Mammary epithelial cell (primary cell): ENCODE measurements at places on chromosomes 4 and X. TPM values are rescaled to one million over a fixed set of nuclear protein-coding genes. Genes with fewer than 3 reads are reported as not detected.

- no peak for DNase-seq
Observed at GRCh38 chrX:153602601-153603000, 3.7 kb upstream of the CCNQ start.

DNA sequence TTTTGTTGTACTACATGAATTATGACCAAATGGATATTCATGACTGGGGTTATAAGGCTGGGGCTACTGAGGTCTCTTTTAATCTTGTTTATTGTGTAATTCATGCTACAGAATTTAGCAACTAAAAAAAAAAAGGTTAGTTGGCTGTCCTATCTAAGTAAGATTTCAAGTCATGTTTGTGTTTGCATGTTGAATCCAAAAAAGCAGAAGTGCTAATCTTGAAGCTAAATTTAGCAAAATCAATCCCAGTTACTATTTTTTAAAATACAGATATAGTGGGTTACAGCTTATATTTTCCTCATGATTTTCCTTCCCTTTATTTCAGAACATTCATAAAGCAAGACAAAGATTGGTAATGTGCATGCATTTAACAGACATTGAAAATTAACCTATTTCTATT lies 19.4 kb downstream of the MTMR1 start:
- DNase-seq = no peak

DNA sequence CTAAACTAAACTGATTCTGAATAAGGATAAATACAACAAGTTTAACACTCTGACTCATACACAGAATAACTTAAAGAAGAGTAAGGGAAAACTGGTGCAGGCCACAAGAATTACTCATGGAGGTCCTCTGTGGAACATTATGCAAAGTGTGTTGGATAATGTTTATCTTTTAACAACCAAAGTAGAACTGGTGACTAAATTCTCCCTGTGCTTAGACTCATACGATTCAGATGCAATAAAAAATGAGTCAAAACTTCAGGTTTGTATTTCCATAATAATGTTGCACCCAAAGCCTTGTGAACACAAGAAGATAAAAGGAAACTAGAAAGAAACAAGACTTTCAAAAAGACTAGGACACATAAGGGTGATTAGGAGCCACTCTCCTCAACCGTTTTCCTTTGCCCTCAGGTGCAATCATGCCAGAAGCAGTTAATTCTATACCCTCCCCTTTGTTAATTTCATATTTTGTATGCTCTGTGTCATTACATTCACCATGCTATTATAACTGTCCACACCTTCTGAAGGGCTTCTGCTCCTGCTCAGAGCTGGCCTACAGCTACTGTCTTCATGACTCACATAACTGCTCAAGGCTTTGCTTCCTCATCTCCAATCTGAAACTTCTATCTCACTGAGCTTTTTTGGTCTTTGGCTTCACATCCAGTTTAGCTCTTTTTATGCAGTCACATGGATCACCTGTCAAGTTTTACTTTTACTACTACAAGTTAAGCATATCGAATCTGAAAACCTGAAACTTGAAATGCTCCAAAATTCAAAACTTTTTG lies 60.2 kb downstream of the KCNIP4 start:
- peak; percentile 92 for DNase-seq

DNA sequence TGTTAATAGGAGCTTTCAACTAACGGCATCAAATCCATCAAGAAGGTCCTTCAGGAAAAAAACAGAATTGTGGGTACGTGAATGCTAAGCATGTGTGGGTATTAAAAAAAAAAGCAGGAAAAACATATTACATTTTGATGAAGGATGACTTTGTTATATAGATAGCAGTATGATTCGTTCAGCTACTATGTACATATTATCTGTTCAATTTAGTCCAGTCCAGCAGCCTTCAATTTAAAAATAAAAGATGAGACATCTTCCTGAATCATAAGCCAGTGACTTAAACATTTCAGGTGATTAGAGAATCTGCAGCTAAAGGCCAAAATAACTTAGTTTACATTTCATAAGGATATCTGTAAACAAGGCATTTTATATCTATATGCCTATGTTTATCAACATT lies 63.4 kb downstream of the LCORL start:
- no peak for DNase-seq

DNA sequence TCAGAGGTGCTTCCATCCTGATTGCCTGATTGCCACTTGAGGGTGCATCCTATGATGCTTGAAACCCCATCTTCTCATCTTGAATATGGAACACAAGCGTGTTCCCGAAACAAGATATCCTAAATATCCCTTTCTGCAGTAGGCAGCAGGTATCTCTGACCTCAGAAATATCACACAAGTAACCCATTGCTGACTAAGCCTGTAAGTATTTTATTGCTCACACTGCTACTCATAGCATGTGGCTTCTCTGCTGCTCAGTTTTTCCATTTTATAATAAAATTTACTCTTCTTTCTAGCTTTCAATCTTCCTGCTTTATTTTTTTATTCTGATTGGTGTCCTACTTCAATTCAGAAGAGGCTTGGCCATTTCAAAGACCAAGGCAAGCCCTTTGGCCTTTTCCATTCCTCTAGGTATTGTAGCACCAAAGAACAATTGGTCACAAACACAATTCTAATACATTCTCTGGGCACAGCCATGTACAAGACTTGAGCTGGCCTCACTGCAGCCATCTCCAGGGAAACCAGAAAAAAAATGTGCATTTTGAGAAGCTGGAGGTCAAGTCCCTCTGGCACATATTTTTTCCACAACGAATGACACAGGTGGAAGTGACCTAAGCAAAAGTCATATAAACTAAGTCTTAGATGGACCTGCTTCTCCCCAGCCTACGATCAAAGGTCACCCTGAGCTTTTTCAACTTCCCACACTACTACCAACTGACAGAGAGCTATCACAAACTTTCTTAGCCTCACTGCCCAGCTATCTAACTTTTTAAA lies 107.0 kb downstream of the OR13H1 start:
- DNase-seq = peak; percentile 2

DNA sequence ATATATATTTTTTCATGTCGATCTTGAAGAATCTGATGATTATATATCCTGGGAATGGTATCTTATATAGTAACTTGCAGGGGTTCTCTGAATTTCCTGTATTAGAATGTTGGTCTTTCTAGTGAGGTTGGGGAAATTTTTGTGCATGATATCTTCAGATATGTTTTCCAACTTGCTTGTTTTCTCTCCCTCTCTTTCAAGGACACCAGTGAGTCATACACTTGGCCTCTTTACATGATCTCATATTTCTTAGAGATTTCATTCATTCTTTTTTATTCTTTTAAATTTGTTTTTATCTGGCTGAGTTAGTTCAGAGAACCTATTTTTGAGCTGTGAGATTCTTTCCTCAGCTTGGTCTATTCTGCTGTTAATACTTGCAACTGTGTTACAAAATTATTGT lies 27.2 kb upstream of the C4orf17 start:
- DNase-seq = no peak

- peak; percentile 91 for DNase-seq
Observed at GRCh38 chr4:47485047-47485692, at the start of gene ATP10D. Gene ATP10D (plus strand): TSS chr4:47485275. CDS start chr4:47512541, 27,266 bp downstream.

DNA sequence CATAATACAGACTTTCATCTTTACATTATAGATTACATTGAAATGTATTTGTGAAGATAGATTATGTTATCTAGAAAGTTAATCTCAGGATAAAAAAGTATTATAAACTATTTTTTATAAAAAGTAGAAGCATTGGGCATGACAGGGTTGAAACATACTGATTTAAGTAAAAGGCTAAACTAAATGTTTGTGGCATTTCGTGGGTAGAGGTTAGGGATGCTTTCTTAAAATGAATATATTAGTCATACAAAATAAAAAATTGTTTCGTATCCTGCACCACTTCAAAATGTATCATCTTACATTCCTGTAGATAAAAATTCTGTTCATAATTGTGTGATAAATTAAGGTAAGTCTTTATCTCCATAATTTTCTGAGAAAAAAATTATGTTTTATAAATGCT lies 603.6 kb downstream of the SPRY1 start:
- DNase-seq = no peak

- no peak for DNase-seq
Observed at GRCh38 chr4:189436207-189436606, 504.5 kb upstream of the FRG1 start.

DNA sequence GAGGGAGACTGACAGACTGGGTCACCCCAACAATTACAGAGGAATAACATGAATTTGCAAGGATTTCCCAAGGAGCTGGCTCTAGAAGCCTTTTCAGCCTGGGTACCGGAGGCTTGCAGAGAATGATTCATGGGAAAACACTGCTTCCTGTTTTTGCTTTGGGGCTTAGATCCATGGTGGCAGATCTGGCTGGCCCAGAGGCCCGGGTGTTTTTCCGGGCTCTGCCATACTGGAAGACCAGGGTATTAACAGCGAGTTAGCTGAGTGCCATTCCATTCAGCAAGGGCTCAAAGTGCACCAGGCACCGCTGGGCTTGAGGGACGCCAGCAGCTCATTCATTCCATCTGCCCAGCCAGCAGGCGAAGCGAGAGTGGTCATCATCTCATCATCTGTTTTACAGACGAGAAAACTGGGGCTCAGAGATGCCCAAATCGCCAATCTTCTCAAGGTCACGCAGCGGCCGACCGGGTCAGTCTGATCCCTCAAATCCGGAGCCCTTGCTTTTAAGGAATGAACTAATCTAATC lies 1.3 kb downstream of the WDR1 start:
- peak; percentile 45 for DNase-seq

GRCh38 chrX:96405842-96406241 lies 278.8 kb upstream of the DIAPH2 start:
- no peak for DNase-seq

DNA sequence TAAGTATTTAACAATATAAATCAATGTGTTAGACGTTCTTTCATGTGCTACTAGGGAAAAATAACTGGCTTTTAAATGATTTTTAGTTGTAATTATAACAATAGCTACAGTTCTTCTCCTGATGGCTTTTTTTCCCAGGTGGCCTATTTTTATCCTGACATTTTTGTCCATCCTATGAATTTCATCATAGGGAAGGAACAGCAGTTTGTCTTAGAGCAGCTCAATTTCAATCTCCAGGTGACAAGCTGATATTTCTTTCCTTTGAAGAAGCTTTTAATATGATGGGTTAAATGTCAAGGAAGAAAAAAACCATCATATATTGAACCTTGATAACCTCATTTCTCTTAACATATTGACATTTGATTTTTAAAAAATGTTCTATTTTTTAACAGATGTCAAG lies 163.0 kb upstream of the AGA start:
- DNase-seq = no peak

- DNase-seq = peak; percentile 9
Observed at GRCh38 chr4:184851200-184851541, 25.4 kb upstream of the ACSL1 start.

GRCh38 chr4:3388471-3389232 lies 53.1 kb upstream of the HGFAC start:
- peak; percentile 84 for DNase-seq

GRCh38 chrX:136021903-136022302 lies 36.7 kb downstream of the SLC9A6 start:
- DNase-seq = no peak

- no peak for DNase-seq
Observed at GRCh38 chr4:98652996-98653395, 5.4 kb downstream of the TSPAN5 start.

DNA sequence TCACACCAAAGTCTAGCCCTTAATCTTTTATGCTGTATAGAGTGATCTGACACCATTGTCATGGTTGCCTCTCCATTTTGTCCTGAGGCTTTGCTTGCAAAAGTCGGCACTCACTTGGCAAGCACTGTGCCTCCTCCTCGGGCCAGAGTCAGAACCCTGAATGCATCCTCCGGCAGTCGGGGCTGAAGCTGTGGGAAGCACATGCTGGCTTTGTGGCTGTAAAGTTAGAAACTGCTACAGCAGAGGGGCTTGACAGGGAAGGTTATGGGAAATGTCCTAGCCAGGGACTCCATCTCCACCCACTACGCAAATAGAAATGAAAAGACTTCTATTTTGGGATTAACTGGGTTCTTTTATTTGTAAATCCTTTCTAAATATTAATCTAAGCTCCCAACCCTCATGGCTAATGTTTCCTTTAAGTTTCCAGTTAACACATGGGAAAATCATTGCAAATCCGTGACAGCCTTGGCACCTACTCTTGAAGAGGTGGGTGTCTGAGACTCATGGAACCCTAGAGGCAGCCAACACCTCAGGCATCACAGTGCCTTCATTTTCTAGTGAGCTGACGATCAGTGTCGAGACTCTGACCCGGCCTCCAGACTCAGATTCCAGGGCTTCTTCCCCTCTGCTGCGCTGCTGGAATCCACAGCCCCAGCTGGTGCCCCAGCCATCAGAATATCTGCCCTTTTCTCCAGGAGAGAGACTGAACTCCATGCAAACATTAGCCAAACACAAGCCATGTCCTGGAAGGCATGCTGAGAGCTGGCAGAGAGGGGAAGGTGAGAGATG lies 7.9 kb upstream of the CLDN24 start:
- no peak for DNase-seq

- DNase-seq = no peak
Observed at GRCh38 chr4:182289809-182290208, 46.6 kb downstream of the TENM3 start.

- DNase-seq = no peak
Observed at GRCh38 chrX:65971151-65971550, 68.7 kb downstream of the VSIG4 start.

GRCh38 chrX:118724365-118724764 lies 3.0 kb upstream of the IL13RA1 start:
- DNase-seq = no peak

DNA sequence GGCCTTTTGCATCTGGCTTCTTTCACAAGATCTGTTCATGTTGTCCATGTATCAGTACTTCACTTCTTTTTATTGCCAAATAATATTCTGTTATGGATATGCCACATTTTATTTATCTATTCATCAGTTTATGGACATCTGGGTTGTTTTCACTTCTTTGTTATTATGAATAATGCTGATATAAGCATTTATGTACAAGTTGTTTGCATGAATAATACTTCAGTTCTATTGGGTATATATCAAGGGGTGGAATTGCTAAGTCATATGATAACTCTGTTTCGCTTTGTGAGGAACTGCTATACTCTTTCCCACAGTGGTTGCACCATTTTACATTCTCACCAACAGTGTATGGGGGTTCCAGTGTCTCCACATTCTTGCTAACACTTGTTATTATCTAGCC lies 190.4 kb downstream of the RBMX2 start:
- no peak for DNase-seq

GRCh38 chr4:186948361-186949242 lies 224.9 kb upstream of the FAT1 start:
- no peak for DNase-seq

GRCh38 chr4:84050015-84050414 lies 449.1 kb downstream of the NKX6-1 start:
- DNase-seq = no peak

GRCh38 chrX:53281321-53281822 lies at the start of gene IQSEC2:
Gene IQSEC2 (minus strand): TSS chrX:53281584.
- DNase-seq = peak; percentile 71

The BTK gene
- not detected in 2 replicates for total RNA-seq

The IL1RAPL1 gene
- total RNA-seq = 0.17 TPM

The CLDN22 gene
- total RNA-seq = not detected in 2 replicates

The STATH gene
- total RNA-seq = not detected in 2 replicates

The CENPVL1 gene
- total RNA-seq = not detected in 2 replicates

The NUDT11 gene
- total RNA-seq = 14.3 TPM

The DUSP9 gene
- 0.16 and 0.64 TPM in 2 replicates for total RNA-seq

The EDNRA gene
- total RNA-seq = 19.2 TPM

The FTSJ1 gene
- 112 TPM for total RNA-seq

The SYTL4 gene
- total RNA-seq = 1.0 TPM

The GABRQ gene
- total RNA-seq = not detected
